HS-5 (cell line): ENCODE measurements at places on chromosomes 11 and 22.

GRCh38 chr11:74102321-74102720 is 68.5 kb downstream of the C2CD3 start:
- no peak for DNase-seq

DNA sequence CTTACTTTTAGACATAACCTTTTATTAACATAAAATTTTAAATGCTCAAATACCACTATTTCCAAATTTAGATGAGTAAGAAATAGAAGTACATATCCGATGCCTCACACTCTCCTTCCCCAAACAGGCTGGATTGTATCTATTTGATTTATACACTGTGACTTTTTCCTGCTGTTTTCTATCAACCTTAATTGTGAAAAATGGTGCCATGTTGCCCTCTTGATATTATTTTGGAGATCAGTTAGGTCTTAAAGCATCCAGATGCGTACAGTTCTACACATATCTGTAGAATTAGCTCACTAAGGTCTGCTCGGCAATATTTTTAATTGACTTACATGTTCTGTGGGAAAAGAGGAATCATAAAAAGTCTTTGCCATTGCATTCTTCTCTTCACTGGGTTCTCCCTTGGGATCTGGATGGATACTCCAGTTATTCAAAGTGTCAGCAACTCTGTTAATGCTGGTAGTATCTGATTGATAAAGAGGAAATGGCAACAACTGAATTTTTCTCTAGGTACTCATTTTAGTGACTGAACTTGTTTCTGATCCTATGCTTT is 27.2 kb downstream of the EIF3M start:
- no peak for DNase-seq

- DNase-seq = no peak
These were observed 11.4 kb upstream of the BRD1 start for GRCh38 chr22:49838771-49839717.

DNA sequence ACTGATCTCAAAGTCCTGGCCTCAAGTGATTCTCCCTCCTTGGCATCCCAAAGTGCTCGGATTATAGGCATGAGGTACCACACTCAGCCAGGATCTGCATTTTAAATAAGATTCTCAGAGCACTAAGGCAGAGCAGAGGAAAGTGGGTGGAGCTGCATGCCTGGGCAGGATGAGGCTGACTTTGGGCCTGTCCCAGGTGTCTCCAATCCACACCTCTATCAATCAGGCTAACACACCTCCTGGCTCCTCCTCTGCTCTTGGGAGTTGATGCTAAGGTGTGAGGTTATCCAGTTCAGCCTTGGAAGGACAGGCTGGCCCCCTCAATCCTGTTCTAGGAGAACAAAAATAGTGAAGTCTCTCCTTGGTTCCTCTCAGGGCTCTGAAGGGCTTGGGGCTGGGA is 30.2 kb upstream of the P2RY2 start:
- DNase-seq = no peak

GRCh38 chr11:3205261-3206155 is 13.1 kb downstream of the MRGPRG start:
- DNase-seq = no peak

DNA sequence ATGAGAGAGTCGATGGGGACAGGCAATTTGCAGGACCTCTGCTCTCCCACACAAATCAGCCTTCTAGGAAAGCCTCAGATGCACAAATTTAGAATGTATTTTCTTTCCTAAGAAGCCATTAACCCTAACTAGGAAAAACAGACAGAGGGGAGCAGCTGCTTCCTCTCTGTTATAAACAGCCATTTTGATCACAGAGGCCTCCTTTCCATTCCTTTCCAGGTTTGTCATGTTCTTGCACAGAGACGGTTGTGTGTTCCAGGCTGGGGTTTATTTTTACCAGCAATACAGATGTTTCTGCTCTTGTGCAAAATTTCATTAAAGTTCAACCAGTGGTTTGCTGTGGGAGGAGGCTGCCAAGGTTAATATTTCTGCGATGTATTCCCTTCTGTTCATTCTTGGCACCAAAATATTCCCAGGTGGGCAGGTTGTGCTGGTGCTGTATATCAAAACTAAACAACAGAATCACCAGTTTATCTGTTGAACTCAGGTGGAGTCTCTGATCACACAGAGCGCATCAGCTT is 90.2 kb downstream of the NAV2 start:
- DNase-seq = no peak

- DNase-seq = no peak
These were observed 541 bp downstream of the HORMAD2 start for GRCh38 chr22:30080805-30081204.

DNA sequence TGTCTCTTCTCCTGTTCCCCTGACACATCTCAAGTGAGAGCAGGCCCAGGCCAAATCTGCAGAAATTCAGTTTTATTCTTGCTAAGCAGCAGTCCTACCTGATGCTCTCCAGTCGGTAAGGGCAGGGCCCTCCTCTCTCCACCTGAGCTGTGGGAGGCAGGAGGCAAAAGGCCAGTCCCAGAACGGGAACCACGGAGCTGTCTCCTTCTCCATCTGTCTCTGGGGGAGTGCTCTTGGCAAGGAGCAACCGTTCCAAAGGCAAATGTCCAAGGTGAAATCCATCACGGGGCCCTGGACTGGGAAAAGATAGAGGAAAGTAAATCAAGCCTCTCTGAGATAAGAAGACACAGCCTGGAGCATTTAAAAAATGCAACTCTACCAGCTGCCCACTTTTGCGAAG is 65.2 kb upstream of the CDON start:
- no peak for DNase-seq

DNA sequence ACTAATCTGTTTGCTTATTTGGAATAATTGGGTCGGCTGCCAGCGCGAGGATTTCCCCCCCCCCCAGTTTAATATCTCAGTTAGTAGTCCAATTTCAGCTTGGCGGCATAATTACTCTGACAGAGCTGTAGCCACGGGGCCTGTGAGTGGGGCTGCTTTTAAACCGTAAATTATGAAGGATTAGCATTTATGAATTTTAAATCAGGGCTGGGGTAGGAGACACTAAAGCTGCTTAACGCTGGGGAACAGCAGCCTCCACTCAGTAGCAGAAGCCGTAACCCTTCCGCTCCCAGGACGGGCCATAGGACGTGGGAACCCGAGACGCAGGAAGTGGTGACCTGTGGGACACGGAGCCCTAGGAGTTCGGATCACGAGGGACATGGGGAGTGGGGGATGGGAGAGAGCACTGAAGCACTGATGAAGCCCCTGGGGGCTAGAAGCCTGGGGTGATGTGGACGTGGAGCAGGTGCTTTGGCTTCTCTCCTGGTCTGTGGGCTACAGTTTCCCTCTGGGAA is 66.2 kb upstream of the LMO1 start:
- DNase-seq = no peak

- DNase-seq = no peak
These were observed 3.9 kb upstream of the TAGLN start for GRCh38 chr11:117195258-117195657.

DNA sequence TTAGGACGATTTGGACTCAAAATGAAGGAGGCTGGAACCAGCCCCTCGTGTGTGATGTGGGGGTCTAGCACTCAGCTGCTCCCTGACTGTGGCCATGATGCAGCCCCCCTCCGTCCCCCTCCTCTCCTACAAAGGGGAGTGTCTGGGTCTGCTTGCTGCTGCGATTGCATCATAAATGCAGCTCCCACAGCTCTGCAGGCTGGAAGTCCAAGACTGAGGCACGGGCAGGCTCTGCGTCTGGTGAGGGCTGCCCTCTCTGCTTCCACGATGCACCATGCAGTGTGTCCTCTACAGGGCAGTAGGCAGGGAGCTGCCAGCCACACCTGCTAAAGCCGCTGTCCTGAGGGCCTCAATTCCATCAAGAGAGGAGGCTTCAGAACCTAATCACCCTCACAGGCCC is 432.1 kb downstream of the BRD1 start:
- DNase-seq = no peak

- no peak for DNase-seq
These were observed 335.6 kb upstream of the MTNR1B start for GRCh38 chr11:92633820-92634219.

DNA sequence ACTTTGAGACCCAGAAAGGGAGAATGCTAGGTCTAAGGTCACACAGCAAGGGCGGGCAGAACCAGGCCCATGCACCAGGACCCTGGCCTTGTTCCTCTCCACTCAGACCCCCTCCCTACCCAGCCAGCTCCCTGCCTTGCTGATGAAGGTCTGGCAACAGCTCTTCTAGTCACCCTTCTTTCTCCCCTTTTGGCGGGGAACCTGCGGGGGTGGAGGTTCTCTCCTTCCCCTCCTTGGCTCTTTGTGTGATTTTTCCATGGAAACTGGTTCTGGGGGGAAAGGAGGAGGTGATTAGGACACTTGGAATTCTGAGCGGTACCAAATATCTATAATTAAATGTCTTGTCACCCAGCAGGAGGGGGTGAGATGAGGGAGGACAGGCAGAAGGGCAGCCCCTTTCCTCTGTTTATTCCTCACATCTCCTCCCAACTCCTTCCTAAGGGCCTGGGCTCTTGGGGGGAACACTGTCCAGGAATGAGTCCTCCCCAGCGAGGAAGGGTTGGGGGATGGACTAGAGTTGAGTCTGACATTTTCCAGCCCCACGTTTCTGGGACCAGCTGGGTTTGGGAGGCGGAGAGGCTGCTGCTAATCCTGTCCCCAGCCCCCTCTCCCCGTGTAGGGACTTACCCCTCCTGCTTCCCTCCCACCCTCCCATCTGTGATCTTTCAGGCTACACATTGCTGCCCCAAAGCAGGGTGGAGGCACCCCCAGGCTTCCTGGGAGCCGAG is 7.4 kb downstream of the ARHGEF17 start:
- DNase-seq = no peak

DNA sequence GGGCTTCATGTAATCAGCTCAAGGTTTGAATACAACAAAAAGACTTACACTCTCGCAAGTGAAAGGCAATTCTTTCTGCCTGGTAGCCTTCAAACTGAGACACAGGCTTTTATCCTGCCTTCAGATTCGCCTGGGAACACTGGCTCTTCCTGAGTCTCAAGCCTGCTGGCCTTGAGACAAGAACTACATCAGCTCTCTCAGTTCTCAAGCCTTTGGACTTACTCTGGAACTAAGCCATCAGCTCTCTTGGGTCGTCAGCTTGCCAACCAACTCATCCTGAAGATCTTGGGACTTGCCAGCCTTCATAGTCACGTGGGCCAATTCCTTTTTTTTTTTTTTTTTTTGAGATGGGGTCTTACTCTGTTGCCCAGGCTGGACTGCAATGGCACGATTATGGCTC is 35.7 kb upstream of the LRRC10B start:
- DNase-seq = no peak

GRCh38 chr11:6607190-6607795 is 3.7 kb downstream of the ILK start:
- DNase-seq = no peak

GRCh38 chr11:93936460-93936859 is 84.7 kb upstream of the HEPHL1 start:
- no peak for DNase-seq

GRCh38 chr11:84833488-84834088 is 793.6 kb downstream of the DLG2 start:
- DNase-seq = no peak

- no peak for DNase-seq
These were observed 711 bp downstream of the FDX1 start for GRCh38 chr11:110430267-110431050.

DNA sequence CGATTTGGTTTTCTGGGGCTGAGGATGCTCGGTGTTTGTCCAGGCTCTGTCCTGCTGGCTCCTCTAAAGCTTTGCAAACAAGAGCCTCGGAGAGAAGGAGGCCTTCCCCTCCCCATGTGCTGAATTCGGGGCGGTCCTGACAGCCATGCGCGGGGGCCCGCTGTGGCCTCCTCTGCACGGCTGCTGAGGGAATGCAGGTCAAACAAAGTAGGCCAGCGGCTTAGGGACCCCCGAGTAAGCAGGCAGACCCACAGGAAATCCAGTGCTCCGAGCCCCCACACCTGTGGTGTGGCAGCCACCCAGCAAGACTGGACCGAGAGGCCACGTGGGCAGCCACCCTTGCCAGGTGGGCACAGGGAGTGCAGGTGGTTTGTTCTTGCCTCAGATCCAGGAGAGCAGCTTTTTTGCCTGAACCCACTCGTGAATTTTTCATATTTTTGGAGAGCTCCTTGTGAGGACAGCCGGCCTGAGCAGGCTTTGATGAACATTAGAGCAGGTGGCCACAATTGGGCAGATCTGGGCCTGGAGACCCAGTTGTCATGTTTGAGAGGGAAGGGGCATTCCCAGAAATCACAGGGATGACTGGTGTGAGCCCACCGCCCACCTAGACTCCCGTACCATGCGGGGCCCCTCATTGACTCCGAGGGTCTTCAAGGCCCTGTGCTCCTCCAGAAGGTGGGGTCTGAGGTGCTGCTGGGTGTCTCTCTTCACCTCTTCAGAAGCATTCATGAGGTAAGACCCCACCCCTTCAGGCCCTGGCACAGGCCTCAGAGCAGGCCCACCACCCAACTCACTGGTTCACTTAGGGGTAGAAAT is 43.0 kb upstream of the KCNQ1OT1 start:
- DNase-seq = no peak

DNA sequence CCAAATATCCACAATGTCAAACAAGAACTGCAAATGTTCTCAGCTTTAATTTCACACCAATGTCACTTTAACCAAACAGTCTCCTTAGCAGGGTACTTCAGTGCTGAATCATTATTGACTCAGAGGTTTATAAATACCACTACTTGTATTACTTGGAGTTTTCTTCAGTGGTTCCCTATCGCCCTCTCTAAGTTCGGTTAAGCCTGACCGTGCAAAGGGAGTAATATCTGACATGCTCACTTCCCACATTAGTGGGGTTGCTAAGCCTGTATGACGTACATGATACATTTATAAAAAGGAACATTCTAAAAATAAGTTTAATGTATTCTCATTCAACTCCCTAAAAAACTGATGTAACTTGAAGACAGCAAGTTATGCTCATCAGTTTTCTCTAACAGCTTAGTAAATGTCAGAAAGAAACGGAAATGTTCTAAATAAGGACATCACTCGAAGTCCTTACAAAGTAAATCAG is 93.1 kb upstream of the ZC3H12C start:
- peak; percentile 52 for DNase-seq

GRCh38 chr22:21000987-21001600 is 824 bp downstream of the THAP7 start:
- DNase-seq = no peak

GRCh38 chr22:39238101-39238466 is 6.7 kb downstream of the PDGFB start:
- DNase-seq = no peak

GRCh38 chr11:122229078-122229477 is 113.1 kb upstream of the BLID start:
- DNase-seq = no peak

- DNase-seq = no peak
These were observed 132.5 kb downstream of the HIPK3 start for GRCh38 chr11:33389635-33390034.

DNA sequence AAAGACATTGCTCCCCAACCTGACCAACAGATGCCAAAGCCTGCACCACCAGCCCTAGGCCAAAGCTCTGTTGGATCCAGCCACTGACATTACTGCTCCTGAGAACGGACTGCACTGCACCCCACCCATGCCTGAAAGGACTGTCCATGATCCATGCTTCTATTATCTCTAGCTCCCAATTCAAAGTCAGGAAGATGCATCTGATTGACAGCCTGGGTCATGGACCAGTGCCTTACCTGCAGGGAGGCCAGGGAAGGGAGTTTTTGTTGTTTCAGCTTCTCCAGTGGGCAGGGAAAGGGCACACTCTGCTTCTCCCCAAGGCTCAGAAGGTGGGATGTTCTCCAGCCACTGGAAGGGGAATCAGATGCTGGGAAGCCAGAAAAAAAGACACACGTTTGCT is 4.8 kb upstream of the PRDM11 start:
- DNase-seq = no peak

GRCh38 chr11:68418648-68419047 is 41.9 kb upstream of the PPP6R3 start:
- no peak for DNase-seq
